ENCODE measurements at places on chromosomes 11 and 22.
A peak's percentile ranks its signal among the peaks of the same experiment; 100 is the strongest.

DNA sequence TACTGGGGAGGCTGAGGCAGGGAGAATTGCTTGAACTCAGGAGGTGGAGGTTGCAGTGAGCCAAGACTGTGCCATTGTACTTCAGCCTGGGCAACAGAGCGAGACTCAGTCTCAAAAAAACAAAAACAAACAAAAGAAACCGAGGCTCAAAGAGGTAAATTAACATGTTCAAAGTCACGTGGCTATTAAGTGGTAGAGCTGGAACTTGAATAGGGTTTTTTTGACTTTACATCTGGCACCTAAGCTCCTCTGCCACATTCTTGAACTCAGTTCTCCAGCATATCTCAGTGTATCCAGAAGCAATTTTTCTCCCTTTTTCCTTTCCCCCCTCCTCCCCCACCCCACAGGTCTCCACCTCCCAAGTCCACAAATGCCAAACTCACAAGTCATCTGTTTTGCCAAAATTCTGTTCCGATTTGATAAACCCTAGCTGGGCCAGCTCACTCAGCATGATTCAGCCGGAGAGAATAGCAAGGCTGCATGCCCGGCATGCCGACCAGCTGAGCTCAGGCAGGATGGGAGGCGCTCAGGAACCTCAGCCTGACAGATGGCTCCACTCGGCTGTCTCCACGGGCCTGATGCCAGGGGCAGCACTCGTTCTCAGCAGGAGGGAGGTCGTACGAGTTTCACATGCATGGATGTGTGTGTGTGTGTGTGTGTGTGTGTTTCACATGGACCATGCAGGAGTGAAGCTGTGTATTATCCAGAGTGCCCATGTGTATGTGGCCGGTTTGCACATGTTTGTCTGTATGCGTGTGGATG, 63.2 kb upstream of the RRAS2 start:
- H3K4me1 ChIP-seq, result peaks cover 8% of the 10 kb centered on the region
- no peak overlapping the region for H3K4me3 ChIP-seq
- H3K27ac ChIP-seq, result no peak overlapping the region
- peak; percentile 67 for DNase-seq
- no peaks in the 10 kb centered on the region for H3K27me3 ChIP-seq

DNA sequence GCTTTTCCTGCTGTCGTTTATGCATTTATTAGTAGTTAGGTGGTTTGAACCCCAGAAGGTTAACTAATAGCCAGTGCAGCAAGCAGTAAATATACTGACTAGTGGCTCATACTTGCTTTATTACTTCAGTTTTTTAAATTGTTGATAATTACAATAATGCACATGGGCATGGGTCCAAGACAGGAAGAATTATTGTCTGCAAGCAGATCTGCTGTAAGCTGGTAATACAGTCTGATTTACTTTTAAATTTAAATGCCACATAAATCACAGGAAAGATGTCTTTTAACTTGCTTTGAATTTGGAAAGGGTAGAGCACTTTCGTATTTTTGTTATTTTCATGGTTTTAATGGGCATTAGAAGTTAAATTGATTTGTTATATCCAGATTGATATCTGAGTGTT, 27.1 kb downstream of the APLP2 start:
- H3K27me3 ChIP-seq, result no peaks in the 10 kb centered on the region
- no peak overlapping the region for H3K4me3 ChIP-seq
- no peaks in the 10 kb centered on the region for H3K4me1 ChIP-seq

- no peak for DNase-seq
- H3K4me1 ChIP-seq, result no peaks in the 10 kb centered on the region
- no peaks in the 10 kb centered on the region for H3K27me3 ChIP-seq
- H3K36me3 ChIP-seq, result no peaks in the 10 kb centered on the region
Observed at GRCh38 chr11:22031791-22032190, 161.1 kb upstream of the ANO5 start.

DNA sequence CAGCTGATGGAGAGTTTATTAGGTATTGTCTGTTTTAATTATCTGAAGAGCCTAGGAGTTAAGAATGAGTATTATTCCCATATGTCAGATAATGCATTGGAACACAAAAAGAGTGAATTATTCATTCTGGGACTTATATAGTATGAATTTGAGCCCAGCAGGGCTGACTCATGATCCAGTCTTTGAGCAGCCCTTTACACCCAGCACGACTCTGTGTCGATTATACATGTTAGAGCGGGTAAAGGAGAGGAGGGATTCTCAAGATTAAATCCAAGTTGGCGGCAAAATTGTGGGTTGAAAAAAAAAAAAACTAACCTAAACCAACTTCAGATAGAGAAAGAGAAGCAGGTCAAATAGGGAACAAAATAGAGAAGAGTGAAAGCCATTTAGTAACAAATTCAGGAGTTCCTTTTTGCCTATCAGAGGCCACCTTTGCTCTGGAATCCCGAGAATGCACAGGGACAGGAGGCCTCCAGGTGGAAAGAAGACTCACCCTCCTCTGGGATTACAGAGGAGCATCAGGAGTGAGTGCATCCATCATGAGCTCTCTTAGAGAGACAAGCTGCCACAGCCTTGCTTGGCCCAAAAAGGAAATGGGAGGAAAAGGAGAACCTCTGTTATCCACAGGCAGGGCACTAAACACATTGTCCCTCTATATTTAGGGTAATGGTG, 3.1 kb downstream of the MRGPRX1 start:
- no peaks in the 10 kb centered on the region for H3K36me3 ChIP-seq
- no peak for DNase-seq
- H3K4me1 ChIP-seq, result no peaks in the 10 kb centered on the region
- no peaks in the 10 kb centered on the region for H3K27me3 ChIP-seq
- no peak overlapping the region for H3K4me3 ChIP-seq

- H3K36me3 ChIP-seq, result no peaks in the 10 kb centered on the region
- no peak overlapping the region for H3K27ac ChIP-seq
- H3K4me3 ChIP-seq, result no peak overlapping the region
- no peaks in the 10 kb centered on the region for H3K4me1 ChIP-seq
- peaks cover 13% of the 10 kb centered on the region for H3K27me3 ChIP-seq
Observed at GRCh38 chr22:37421468-37421877, 5.8 kb downstream of the ELFN2 start.

GRCh38 chr22:23553438-23553837, 26.7 kb downstream of the IGLL1 start:
- H3K4me3 ChIP-seq, result no peak overlapping the region
- no peaks in the 10 kb centered on the region for H3K4me1 ChIP-seq
- H3K36me3 ChIP-seq, result no peaks in the 10 kb centered on the region
- DNase-seq, result no peak

GRCh38 chr11:17012712-17013547, 1.3 kb downstream of the PLEKHA7 start:
- peaks cover 9% of the 10 kb centered on the region for H3K27me3 ChIP-seq
- H3K4me3 ChIP-seq, result no peak overlapping the region
- no peak for DNase-seq
- no peaks in the 10 kb centered on the region for H3K36me3 ChIP-seq

DNA sequence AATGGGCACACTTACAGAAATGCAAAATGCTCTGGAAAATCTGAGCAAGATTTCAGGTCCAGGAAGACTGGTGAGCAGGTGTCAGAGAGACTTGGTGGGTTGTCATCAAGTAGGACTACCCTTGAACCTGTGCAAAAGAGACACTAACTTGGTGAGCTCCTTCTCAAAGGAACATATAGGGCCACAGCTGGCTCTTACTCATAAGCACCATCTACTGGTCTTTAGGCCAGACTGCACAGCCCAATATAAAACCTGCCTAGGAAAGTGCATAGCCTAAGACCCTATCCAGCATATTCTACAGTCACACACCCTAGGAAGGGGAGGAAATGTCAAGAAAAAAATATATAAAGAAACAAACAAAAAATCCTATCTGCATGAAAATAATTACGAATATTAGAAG, 18.2 kb upstream of the OR10W1 start:
- H3K36me3 ChIP-seq, result no peaks in the 10 kb centered on the region
- no peaks in the 10 kb centered on the region for H3K27me3 ChIP-seq
- no peak for DNase-seq
- no peaks in the 10 kb centered on the region for H3K4me1 ChIP-seq
- H3K27ac ChIP-seq, result no peak overlapping the region

DNA sequence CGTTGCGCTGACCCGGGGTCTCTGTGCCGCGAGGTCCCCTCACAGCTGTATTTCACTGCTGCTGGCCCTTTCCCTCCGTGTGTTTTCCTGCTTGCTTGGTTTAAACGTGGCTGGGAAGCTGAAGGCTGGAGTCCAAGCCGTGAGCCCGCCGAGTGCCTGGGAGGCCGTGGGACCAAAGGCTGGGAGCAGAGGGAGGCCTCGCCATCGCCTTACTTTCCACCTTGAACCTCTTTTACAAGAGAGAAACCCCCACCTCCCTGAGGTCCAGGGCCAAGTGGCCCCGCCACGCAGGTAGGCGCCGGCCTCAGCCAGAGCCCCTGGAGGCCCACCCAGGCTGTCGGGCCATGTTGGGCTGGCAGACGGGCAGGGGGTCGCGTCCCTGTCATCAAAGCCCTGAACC, 411.6 kb downstream of the TBC1D22A start:
- H3K36me3 ChIP-seq, result no peaks in the 10 kb centered on the region
- H3K27me3 ChIP-seq, result no peaks in the 10 kb centered on the region
- H3K27ac ChIP-seq, result no peak overlapping the region
- H3K4me3 ChIP-seq, result no peak overlapping the region
- DNase-seq, result peak; percentile 12

DNA sequence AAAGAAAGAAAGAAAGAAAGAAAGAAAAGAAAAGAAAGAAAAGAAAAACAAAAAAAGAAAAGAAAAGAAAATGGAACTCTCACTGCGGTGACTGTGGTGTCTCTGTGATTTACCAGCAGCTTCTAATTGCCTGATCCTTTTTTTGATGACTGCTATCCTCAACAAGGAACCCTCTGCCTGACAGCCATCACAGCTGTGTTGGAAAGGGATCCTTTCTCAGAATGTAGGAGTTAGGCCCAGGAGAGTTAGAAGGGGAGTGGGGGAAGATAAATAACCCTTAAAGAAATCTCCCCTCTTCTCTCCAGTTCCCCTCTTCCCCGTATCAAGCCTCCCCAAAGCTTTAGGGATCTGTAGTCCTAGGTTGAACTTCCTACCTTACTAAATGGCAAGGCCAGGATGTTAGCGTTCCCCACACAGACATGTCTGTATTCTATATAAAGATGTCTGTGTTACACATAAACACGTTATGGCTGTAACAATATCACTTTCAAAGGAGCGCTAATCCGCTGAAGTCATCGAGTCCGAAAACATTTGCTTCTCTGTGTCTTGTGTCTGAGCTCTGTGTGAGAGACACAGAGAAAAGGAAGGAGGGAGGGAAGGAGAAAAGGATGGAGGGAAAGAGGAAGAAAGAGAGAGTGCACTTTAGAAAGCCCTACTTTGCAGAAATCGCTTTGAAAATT, 26.8 kb upstream of the WT1 start:
- no peaks in the 10 kb centered on the region for H3K4me1 ChIP-seq
- H3K27me3 ChIP-seq, result no peaks in the 10 kb centered on the region
- no peak overlapping the region for H3K27ac ChIP-seq
- no peak overlapping the region for H3K4me3 ChIP-seq
- no peak for DNase-seq
- H3K36me3 ChIP-seq, result no peaks in the 10 kb centered on the region

- no peaks in the 10 kb centered on the region for H3K27me3 ChIP-seq
- H3K4me1 ChIP-seq, result no peaks in the 10 kb centered on the region
- no peaks in the 10 kb centered on the region for H3K36me3 ChIP-seq
- no peak overlapping the region for H3K4me3 ChIP-seq
- no peak for DNase-seq
Observed at GRCh38 chr22:29116397-29117123, 43.7 kb downstream of the KREMEN1 start.

GRCh38 chr11:116334596-116334995, 438.2 kb downstream of the BUD13 start:
- no peaks in the 10 kb centered on the region for H3K36me3 ChIP-seq
- no peaks in the 10 kb centered on the region for H3K27me3 ChIP-seq
- no peak overlapping the region for H3K27ac ChIP-seq
- no peak overlapping the region for H3K4me3 ChIP-seq
- H3K4me1 ChIP-seq, result no peaks in the 10 kb centered on the region

GRCh38 chr11:3840870-3841425, at the start of gene RHOG:
RHOG (minus strand) TSS chr11:3840959; CDS start chr11:3828138, 12,821 bp downstream.
- H3K27me3 ChIP-seq, result no peaks in the 10 kb centered on the region
- peak; percentile 78 for DNase-seq
- H3K4me3 ChIP-seq, result peak within 1 kb of the TSS; percentile 82

DNA sequence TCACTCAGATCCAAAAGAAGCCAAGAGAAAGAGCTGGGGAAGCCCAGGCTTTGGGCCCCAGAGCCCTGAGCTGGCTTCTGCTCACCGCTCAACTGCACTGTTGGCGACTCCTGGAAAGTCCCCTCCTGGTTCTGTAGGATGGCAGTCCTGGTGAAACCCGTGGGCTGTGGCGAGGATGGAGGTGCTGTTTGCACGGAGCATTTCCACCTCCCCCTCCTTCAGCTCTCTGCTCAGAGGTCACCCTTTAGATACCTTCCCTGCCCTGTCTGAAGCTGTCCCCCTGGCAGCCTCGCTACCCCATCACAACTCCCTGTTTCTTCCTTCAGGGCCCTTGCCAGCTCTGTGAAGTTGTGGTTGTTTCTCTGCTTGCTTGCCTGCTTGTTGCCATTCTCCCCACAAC, 97.8 kb downstream of the MYO18B start:
- H3K27ac ChIP-seq, result no peak overlapping the region
- H3K27me3 ChIP-seq, result no peaks in the 10 kb centered on the region
- H3K4me1 ChIP-seq, result no peaks in the 10 kb centered on the region
- H3K4me3 ChIP-seq, result no peak overlapping the region
- no peak for DNase-seq

- H3K4me1 ChIP-seq, result no peaks in the 10 kb centered on the region
- DNase-seq, result no peak
- H3K36me3 ChIP-seq, result no peaks in the 10 kb centered on the region
- no peaks in the 10 kb centered on the region for H3K27me3 ChIP-seq
- H3K4me3 ChIP-seq, result no peak overlapping the region
Observed at GRCh38 chr11:86414032-86414431, 39.3 kb downstream of the CCDC81 start.

- no peaks in the 10 kb centered on the region for H3K36me3 ChIP-seq
- H3K4me3 ChIP-seq, result no peak overlapping the region
- no peak overlapping the region for H3K27ac ChIP-seq
- DNase-seq, result no peak
- H3K27me3 ChIP-seq, result no peaks in the 10 kb centered on the region
Observed at GRCh38 chr22:40050258-40050657, 55.5 kb downstream of the FAM83F start.

GRCh38 chr22:24323233-24323632, 52.6 kb downstream of the SPECC1L start:
- H3K36me3 ChIP-seq, result no peaks in the 10 kb centered on the region
- no peak overlapping the region for H3K27ac ChIP-seq
- H3K4me1 ChIP-seq, result peaks cover 12% of the 10 kb centered on the region
- no peaks in the 10 kb centered on the region for H3K27me3 ChIP-seq

- H3K4me1 ChIP-seq, result peaks cover 37% of the 10 kb centered on the region
- H3K4me3 ChIP-seq, result peak within 1 kb of the TSS; percentile 59
- H3K27ac ChIP-seq, result peak within 1 kb of the TSS; percentile 81
- H3K27me3 ChIP-seq, result no peaks in the 10 kb centered on the region
- peak; percentile 82 for DNase-seq
Observed at GRCh38 chr11:72752088-72752914, at the start of gene ARAP1. ARAP1 (minus strand) TSS chr11:72752408; CDS start chr11:72727128, 25,280 bp downstream.

DNA sequence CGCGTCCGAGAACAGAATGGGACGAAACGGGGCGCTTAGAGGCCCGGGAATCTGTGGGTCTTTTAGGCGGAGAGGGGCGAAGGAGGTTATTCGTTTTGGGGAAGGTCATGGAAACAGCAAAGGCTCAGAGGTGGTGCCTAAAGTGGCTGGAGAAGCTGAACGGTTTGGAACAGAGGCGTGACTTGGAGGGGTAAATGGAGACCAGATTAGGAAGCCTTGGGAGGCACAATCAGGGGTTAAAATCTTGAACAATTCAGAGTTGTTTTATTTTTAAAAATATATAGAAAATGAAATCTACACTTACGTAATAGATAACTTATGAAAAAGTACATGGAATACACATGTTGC, 247 bp upstream of the PLAAT5 start:
- H3K4me1 ChIP-seq, result peaks cover 12% of the 10 kb centered on the region
- peak overlapping the region; percentile 38 for H3K27ac ChIP-seq
- no peaks in the 10 kb centered on the region for H3K36me3 ChIP-seq
- H3K4me3 ChIP-seq, result peak overlapping the region; percentile 50

All from adrenal gland (tissue), 19 donors.